ENCODE measurements at places on chromosomes 6 and 20.

DNA sequence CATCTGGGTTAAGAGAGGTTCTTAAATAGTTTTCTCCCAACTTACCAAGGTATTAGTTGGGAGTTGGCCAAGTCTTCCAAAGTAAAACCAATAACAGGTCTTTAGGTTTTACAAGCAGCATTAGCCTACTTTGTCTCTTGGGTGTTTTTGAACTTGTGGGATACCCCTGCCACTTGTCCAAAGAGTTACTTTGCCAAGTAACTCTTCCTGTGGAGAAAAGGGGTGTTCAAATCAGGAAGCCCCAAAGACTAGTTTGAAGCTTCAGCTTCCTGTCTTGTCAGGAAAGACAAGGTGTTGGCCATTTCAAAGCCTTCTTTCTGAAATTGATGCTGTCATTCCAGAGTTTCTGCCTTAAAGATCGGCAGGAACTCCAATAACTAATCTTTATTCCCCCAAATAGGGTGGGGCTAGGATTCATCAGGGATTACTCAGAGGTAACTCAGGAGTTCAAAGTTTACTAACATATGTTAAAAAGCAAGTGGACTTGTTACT lies 822 bp downstream of the RAB22A start:
- H3K27me3 ChIP-seq = peaks cover 14% of the 10 kb centered on the region
- no peak for DNase-seq
- H3K27ac ChIP-seq = peak overlapping the region; percentile 86

DNA sequence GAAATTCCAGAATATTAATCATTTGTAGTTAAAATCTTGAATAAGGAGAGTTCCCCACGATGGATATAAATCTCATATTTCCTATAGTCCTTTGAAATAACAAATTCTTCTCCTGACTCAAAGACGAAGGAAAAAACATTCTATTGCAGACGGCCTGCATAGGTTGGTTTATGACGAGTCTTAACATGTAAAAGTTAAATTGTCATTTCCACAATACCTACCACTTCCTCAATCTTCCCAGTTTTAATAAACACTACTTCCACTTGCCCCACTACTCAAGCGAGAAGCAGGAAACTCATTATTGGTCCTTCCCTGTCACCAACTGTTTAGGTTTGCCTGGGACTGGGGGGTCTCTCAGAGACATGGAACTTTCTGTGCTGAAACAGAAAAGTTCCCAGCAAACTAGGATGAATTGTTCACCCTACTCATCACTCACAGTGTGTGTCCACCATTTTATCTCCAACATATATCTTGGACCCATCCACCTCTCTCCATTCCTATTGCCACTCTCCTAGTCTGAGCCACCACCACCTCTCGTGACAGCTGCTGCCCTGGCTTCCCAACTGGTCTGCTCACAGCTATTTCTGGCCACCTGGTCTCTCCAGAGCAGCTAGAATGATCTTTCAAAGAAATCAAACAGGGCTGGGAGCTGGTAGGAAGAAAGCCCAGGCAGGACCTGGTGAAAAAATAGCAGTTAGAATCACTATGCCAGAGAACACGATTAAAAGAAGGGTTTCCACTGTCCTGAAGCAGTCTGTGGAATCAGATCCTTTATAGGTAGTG lies 15.1 kb upstream of the ZSCAN9 start:
- peaks cover 25% of the 10 kb centered on the region for H3K4me1 ChIP-seq
- no peak for DNase-seq
- peak overlapping the region; percentile 42 for H3K4me3 ChIP-seq
- H3K36me3 ChIP-seq = no peaks in the 10 kb centered on the region
- no peak overlapping the region for H3K27ac ChIP-seq

DNA sequence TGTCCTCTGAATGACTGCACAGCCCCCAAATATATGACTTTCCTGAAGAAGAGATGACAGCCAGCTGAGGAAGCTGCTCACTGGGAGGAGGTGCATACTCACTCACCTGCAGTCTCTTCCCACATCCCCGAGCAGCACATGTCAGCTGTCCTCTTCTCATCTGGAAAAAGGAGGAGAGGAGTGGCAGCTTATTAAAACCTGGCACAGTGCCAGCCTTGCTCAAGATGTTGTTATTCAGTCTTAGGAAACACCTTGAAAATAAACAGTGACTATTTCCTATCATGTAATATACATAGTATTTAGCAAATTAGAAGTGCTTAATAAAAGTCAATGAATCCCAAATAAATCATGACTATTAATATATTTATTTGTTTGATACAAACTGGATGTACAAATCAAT lies 232.9 kb downstream of the EPM2A start:
- peaks cover 6% of the 10 kb centered on the region for H3K27me3 ChIP-seq
- DNase-seq = no peak
- no peak overlapping the region for H3K27ac ChIP-seq
- H3K36me3 ChIP-seq = no peaks in the 10 kb centered on the region
- no peaks in the 10 kb centered on the region for H3K4me1 ChIP-seq
- no peak overlapping the region for H3K4me3 ChIP-seq

DNA sequence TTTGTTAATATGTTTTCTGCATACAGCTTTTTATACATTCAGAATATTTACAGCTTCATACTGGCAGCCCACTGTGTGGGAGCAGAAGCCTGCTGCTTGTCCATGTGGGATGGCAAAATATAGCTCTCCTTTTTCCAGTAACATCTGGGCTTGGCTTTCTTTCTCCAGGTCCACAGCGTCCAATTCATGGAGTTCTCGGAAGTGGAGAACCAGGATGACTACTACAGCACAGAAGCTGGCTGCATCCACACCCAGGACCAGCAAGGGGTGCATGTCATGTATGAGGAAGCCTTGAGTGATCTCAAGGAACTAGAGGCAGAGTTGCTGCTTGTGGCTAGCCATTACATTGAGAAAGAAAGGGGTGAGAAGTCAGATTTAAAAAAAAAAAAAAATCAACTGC lies 143.1 kb downstream of the CD164 start:
- H3K36me3 ChIP-seq = peaks cover 3% of the 10 kb centered on the region
- no peak overlapping the region for H3K27ac ChIP-seq
- H3K4me1 ChIP-seq = peaks cover 46% of the 10 kb centered on the region
- no peak overlapping the region for H3K4me3 ChIP-seq
- H3K27me3 ChIP-seq = peaks cover 8% of the 10 kb centered on the region

- no peaks in the 10 kb centered on the region for H3K4me1 ChIP-seq
- H3K27me3 ChIP-seq = peaks cover 1% of the 10 kb centered on the region
- H3K36me3 ChIP-seq = no peaks in the 10 kb centered on the region
- H3K4me3 ChIP-seq = no peak overlapping the region
- no peak overlapping the region for H3K27ac ChIP-seq
Observed at GRCh38 chr6:101832371-101832770, 438.9 kb downstream of the GRIK2 start.

GRCh38 chr6:3813150-3813780 lies 35.9 kb upstream of the FAM50B start:
- DNase-seq = peak; percentile 54
- peak overlapping the region; percentile 94 for H3K27ac ChIP-seq
- H3K27me3 ChIP-seq = peaks cover 1% of the 10 kb centered on the region
- no peaks in the 10 kb centered on the region for H3K36me3 ChIP-seq
- H3K4me3 ChIP-seq = no peak overlapping the region
- H3K4me1 ChIP-seq = peaks cover 36% of the 10 kb centered on the region

DNA sequence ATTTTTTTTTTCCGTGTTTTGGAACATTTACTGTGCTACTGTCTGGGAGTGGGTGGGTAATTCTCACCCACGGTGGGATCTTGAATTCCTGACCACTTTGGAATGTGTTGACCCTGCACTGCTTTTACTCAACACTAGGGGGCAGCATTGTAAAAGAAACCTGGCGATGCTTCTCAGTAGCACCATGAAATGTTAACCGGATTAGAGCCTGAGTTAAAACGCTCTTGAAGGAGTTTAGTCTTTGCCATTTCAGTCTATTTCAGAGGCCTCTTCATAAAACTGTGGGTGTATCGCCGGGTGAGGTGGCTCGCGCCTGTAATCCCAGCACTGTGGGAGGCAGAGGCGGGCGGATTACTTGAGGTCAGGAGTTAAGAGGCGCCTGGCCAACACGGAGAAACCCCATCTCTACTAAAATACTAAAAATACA lies 114.4 kb upstream of the PRND start:
- H3K27me3 ChIP-seq = peaks cover 1% of the 10 kb centered on the region
- H3K4me3 ChIP-seq = no peak overlapping the region
- no peaks in the 10 kb centered on the region for H3K36me3 ChIP-seq

DNA sequence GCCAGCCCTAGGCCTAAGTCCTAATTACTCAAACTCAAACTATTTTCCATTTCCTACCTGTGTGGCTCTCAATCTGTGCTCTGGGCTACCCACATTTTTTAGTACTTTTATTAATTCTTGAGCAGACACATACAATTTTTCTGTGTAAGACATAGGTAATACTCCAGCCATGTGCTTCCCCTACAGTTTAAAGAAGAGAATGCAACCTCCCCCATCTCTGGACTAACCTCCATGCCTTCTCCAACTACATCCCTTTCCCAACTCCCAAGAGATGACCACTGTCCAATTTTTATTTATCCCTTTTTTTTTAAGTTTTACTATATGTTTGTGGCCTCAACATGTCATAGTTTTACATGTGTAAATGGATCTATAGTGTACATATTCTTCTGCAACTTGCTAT lies 5.8 kb downstream of the HMGN4 start:
- no peak for DNase-seq
- no peaks in the 10 kb centered on the region for H3K36me3 ChIP-seq
- H3K4me3 ChIP-seq = no peak overlapping the region
- peaks cover 3% of the 10 kb centered on the region for H3K27me3 ChIP-seq
- no peak overlapping the region for H3K27ac ChIP-seq

DNA sequence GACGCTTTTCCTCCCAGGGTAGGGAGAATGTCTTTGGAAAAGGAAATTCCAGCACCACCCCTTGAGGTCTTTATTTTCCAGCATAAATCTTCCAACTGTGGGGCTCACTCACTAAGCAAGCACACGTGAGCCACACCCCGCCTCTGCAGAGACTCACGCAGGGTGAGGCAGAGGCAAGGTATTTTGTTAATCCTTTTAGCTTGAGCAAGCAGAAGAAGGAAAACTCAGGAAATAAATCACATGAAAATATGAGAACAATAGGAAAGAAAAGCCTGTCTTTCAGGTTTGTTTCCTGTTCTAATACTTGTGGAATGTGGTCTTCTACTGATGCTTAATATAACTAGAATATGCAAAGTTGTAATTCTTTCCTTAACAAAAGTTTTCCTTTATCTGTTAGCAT lies 4.1 kb upstream of the PHACTR2 start:
- H3K4me1 ChIP-seq = peaks cover 34% of the 10 kb centered on the region
- peaks cover 4% of the 10 kb centered on the region for H3K36me3 ChIP-seq
- peak overlapping the region; percentile 85 for H3K27ac ChIP-seq
- H3K4me3 ChIP-seq = no peak overlapping the region
- H3K27me3 ChIP-seq = peaks cover 5% of the 10 kb centered on the region
- DNase-seq = no peak

GRCh38 chr6:7672066-7673062 lies 53.5 kb upstream of the BMP6 start:
- H3K36me3 ChIP-seq = no peaks in the 10 kb centered on the region
- H3K4me3 ChIP-seq = peak overlapping the region; percentile 74
- no peak for DNase-seq
- H3K27ac ChIP-seq = no peak overlapping the region
- H3K4me1 ChIP-seq = peaks cover 14% of the 10 kb centered on the region

DNA sequence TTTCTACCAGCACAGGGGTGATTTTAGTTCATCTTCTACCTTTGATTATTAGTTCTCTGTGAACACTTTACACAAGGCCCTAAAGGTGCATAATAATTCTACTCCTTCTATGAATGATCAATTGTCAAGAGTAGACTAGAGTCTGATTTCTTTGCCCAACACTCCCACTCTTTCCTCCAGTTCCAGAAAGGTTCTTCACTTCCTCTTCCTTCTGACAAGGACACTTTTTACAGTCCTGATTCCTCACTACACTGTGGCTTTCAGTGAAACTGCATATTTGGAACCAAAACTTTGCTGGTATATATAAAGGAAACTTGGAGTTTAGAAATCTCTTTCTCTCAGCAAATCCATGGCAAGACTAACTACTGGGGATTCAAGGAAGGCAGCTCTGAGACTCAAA lies 10.6 kb upstream of the RSPO3 start:
- no peak overlapping the region for H3K27ac ChIP-seq
- H3K4me1 ChIP-seq = no peaks in the 10 kb centered on the region
- no peak for DNase-seq

DNA sequence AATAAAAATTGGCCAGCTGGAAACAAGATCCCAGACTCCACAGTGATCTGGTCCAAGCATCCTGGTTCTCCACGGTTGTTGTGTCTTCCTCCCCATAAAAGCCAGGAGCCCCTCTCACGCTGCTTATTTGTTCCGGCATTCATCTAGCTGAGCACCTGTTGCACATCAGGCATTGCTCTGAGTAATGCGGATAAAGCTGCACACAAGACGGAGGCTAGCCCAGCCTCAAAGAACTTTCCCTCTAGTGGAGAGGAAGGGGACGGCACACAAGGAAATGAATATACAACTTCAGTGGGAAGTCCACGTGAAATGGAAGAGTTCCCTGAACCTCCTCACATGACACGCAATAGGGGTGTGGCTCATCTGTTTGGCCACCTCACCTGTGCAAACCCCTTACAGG lies 30.3 kb upstream of the NXT1 start:
- no peak overlapping the region for H3K27ac ChIP-seq
- H3K27me3 ChIP-seq = peaks cover 5% of the 10 kb centered on the region
- no peak for DNase-seq
- no peak overlapping the region for H3K4me3 ChIP-seq
- peaks cover 15% of the 10 kb centered on the region for H3K4me1 ChIP-seq
- H3K36me3 ChIP-seq = no peaks in the 10 kb centered on the region

DNA sequence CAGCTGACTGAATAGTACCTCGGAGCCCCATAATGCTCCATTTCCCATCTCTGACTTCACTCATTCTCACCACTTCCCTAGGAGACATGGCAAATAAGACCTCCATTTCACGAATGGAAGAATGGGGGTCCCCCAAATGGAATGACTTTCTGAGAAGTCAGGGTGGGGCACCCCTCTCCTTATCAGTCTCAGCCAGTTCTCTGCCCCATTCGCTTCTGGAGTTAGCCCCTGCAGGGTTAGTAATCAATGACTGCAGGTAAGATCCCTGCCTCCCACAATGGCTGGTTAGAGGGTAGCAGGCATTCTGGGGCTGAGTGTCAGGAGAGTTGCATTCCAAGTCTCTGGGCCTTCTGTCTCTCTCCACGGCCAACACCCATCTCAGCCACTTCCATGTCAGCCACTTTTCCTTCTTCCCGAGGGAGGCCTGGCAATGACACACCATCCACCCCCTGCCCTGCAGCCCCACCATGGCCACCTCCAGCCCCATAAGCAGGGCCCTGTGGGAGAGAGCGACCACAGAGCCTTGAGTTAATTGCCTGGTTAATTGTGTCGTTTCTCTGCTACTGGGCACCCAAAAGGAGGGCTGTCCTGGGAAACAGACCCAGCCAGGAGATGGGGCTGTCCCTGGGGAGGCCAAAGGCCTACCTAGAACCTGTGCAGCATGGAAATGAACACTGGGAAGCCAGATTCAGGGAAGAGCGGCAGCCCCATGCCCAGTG lies 13.4 kb downstream of the CCDC167 start:
- H3K36me3 ChIP-seq = peaks cover 27% of the 10 kb centered on the region
- DNase-seq = no peak
- peaks cover 12% of the 10 kb centered on the region for H3K4me1 ChIP-seq

GRCh38 chr6:152896923-152897322 lies 85.9 kb downstream of the FBXO5 start:
- H3K27ac ChIP-seq = no peak overlapping the region
- H3K4me3 ChIP-seq = no peak overlapping the region
- no peaks in the 10 kb centered on the region for H3K36me3 ChIP-seq

Data from endothelial cell (in vitro differentiated cells).